ENCODE measurements at places on chromosomes 2 and 18. TPM values are rescaled to one million over a fixed set of nuclear protein-coding genes. Genes with fewer than 3 reads are reported as not detected.

C2orf80 gene
- not detected for polyA plus RNA-seq

SERPINE2 gene
- 264 TPM for polyA plus RNA-seq

TAF4B gene
- polyA plus RNA-seq, result 5.3 TPM

OSBPL6 gene
- polyA plus RNA-seq, result 7.4 TPM

STARD6 gene
- not detected for polyA plus RNA-seq
